ENCODE measurements at places on chromosomes 5 and 9.

- DNase-seq, result no peak
Observed at GRCh38 chr5:169758886-169759285, 121.8 kb downstream of the DOCK2 start.

GRCh38 chr5:143511736-143512135 is 108.2 kb upstream of the NR3C1 start:
- no peak for DNase-seq

DNA sequence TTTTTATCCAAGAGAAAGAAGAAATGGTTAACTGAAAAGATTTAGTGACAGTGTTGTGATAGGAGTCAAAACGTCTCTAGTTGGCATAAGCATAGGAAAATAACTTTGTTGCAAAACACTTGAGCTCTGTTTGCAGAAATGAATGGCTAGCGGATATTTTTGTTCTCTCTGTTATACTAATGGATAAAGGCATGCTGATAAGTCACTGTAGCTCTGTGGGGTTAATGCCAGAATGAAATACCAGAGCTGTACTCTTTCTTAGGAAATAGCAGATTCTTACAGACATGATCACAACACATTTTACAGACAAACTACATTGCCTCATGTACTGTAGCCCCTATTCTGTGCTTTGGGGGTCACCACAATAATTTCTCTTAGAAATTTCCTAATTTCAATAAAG is 202.8 kb downstream of the DMRTA1 start:
- no peak for DNase-seq

DNA sequence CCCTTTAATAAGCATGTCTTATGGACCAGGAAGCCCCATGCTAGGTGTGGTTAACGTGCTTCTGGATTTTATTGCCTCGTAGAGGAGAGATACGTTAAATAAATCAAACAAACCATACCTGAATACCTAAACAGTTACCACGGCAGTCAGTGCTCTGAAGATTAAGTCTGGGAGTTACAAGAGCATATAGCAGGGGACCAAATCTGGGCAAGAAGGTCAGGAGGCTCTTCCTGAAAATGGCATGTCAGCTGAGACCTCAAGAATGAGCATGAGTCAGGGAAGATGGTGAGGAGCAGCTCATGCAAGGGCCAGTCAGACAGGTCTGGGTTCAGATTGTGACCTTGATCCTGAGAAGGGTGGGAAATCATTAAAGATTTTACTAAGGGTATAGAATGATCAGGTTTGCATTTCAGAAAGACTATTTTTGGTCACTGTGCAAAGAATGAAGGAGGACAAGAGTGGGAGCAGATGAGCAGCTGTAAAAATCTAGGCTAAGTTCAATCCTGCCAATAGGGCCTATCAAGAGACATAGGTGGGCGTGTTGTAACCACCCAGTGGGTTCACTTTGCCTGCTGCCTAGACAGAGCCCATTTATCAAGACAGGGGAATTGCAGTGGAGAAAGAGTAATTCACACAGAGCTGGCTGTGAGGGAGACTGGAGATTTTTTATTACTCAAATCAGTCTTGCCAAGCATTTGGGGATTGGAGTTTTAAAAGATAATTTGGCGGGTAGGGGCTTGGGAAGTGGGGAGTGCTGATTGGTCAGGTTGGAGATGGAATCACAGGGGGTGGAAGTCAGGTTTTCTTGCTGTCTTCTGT is 4.8 kb upstream of the ZNF366 start:
- no peak for DNase-seq

DNA sequence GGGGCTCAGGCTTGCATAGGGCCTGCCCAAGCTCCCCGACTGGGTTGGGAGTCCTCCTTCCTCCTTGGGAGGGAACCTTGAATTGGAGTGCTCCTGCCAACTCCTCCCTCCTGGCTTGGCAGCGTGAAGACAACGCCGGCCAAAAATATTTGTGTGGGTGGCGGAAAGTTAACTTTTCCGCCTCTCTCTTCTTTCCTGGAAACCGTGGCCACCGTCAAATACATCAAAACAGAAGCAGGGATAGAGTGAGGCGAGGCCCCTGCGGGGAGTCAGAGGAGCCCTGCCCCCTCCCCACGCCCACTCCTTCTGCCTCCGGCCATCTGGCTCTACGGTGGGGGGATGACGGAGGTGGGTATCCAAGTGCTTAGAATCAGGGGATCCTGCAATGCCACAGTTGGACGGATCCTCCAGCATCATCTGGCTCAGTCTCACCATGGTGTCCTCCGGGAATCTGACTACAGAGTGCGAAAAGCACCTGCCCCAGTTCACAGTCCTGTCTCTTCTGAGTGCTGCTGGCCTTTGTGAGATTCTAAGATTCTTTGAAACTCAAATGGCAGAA is 25.2 kb upstream of the SYNPO start:
- no peak for DNase-seq

GRCh38 chr5:181194489-181195248 is 10.3 kb downstream of the TRIM7 start:
- no peak for DNase-seq

GRCh38 chr9:101167490-101168134 is 139.1 kb downstream of the PLPPR1 start:
- no peak for DNase-seq

DNA sequence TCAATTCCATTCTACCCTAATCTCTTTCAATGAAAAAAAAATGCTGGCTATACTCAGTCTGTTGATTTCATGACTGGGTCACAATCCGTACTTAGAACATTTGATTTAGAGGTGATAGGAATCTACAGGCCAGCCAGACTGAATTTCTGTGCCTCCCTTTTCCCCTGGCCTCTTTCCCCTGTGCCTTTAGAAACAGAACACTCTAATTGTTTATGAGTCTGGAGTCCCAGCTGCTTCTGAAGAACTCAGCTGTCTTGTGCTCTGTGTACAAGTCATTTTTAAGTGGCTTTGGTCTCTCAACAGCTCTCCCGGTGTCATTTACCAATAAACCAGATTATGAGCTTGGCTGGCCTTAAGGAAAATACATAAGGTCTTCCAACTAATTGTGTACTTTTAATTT is 94.1 kb upstream of the ITGA2 start:
- no peak for DNase-seq

DNA sequence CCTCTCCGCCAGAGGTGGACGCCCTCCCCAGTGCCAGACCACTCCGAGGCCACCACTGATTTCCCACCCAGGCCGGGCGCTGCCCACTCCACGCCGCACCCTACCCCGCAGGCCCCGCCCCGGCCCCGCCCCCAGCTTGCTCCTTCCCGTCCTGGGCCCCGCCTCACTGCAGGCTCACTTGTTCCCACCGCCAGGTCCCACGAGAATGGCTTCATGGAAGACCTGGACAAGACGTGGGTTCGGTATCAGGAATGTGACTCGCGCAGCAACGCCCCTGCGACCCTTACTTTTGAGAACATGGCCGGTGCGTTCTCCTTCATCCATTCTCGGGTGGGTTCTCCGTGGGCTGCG is 6.5 kb downstream of the LRRC26 start:
- no peak for DNase-seq

DNA sequence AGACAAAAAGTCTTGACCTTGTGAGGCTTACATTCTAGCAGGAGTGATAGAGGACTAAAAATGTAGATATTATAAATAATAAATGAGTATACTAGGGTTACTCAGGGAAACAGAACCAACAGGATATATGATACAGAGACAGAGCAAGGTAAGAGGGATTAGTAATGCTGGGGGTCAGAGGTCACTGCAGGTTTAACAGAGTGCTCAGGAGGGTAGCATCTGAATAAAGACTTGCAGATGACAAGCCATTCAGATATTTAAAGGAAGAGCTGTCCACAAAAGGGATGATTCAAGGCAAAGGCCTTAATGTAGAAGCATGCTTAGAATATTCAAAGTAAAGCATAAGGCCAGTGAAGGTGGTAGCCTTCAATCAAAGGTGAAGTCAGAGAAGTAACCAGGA is 65.6 kb upstream of the SEMA6A start:
- DNase-seq, result no peak

- DNase-seq, result no peak
Observed at GRCh38 chr5:31605920-31606319, 33.0 kb upstream of the PDZD2 start.

DNA sequence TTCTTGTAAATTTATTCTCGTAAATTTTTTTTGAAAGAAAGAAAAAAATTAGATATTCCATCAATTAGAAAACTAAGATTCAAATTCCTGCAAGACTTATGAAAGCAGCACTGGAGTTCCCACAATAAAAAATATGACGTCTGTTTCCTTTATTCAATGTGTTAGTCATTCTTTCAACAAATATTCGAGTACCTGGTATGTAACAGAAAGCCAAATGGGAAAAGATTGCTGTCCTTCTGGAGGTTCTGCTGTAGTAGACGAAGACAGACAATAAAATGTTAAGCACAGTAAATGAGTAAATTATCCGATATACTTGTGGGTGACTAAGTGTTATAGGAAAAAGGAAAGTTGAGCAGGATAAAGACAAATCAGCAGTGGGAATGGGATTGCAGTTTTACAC is 92.2 kb downstream of the ADAMTSL1 start:
- no peak for DNase-seq

DNA sequence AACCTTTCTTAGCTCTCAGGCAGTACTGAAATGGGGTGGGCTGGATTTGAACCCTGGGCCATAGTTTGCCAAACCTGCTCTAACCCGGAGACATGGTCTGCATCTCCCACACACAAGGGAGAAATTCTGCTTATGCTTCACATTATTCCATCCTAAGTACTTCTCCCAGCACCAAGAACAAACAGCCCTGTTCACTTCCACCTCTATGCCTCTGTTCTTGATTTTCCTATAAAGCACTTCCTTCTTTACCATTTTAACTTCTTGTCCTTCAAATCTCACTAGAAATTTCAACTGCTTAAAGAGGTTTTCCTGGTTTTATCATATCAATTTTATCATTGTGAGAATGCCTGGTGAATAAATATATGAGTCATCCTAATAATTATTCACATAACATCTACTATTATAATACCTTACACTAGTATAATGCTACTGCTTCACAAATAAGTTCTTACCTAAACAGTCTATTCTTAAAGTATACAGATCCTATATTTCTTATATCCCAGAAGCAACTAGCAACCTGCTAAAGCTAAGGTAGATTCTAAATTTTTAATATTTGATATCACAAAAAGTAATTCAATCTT is 12.7 kb downstream of the FEM1C start:
- no peak for DNase-seq

GRCh38 chr9:111599092-111599954 is at the start of gene PTGR1:
Gene PTGR1 (minus strand): TSS chr9:111599647. CDS start chr9:111597422, 2,225 bp downstream.
- no peak for DNase-seq

DNA sequence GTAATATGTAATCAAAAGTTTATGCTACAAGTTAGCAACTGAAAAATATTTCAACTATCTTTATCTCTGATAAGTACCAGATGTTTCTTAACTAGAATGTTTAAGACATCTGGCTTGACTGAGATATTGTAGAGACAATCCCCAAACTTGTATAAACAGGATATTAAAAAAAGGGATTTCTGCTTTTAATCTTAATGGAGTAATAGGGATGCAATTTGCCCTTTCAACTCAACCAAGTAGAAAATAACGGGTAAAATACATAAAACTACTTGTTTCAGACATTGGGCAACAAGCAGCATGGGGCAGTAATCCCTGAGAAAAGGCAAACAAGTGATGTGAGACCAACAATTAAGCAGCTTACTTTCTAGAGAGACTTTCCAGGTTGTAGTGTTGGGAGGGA is 9.4 kb upstream of the ADAMTS12 start:
- DNase-seq, result no peak

DNA sequence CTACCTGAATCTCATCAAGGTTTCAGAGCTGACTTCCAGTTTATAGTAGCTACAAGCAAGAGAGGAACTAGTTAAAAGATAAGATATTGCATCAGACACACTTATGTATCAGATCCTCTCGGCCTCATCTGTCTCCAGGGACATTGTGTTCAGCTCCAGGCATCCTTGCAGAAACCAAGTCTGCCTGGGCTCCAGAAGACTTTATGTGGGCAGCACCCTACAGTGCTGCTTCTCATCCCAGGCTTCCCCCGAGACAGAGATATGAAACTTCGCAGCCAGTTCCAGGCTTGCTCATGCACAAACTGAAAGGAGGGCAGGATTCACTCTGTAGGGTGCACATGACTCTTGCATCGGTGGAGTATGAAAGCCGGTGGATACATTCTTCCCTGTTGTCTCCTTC is 33.9 kb upstream of the FOXB2 start:
- no peak for DNase-seq

- DNase-seq, result no peak
Observed at GRCh38 chr5:63125862-63126261, 547.2 kb downstream of the LRRC70 start.

DNA sequence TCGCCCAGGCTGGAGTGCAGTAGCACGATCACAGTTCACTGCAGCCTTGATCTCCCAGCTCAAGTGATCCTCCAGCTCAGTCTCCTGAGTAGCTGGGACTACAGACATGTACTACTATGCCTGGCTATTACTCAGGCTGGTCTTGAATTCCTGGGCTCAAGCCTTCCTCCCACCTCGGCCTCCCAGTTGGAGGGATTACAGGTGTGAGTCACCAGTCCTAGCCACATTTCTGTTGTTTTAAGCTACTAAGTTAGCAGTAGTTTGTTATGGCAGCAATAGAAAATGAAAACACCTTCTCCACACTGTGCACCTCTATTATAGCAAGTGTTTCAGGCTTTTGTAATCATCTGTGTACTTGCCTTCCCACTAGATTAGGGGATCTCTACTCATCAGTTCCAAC is 588.9 kb upstream of the TLE4 start:
- DNase-seq, result no peak

- no peak for DNase-seq
Observed at GRCh38 chr5:97752871-97753270, 569.8 kb upstream of the RIOK2 start.

DNA sequence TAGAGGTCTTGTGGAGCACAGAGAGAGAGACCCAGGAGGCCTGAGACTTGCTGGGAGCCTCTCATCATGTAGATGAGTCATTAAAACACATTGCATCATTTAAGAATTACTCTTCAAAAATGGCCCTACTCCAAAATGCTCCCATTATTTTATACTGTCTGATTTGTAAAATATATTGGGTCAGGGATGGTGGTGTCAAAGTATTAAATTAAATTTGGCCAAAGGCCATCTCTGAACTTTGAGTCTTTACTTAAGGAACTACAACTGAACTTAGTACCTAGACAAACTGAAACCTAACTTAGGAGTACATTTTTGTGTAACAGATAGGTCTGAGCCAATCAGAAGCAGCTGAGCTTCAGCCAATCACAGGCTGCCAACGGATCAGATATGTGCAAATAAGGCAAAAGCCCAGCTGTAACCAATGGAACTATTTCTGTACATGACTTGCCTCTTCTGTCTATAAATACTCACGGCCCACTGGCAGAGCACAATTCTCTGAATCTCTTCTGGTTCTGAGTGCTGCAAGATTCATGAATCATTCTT is 657.2 kb downstream of the TLE1 start:
- no peak for DNase-seq

- DNase-seq, result no peak
Observed at GRCh38 chr5:137734331-137734730, 1.6 kb downstream of the KLHL3 start.

DNA sequence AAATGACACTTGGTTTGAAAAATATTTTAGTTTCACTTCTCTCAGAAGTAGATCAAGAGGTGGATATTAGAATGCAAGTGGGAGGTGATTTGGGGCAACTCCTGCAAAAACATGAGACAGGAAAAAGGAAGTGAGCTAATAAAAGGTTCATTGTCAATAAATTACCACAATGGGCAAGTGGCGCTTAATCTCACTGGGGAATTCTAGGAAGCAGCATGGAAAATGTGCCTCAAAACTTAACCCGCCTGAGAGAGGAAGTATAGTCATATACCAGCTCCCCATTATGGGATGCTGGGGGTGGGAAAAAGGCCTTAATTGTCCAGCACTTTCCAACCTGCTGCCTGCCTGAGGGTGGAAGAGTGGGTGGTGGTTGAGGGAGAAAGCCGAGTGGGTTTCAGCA is 204.1 kb downstream of the ELAVL2 start:
- no peak for DNase-seq

- DNase-seq, result no peak
Observed at GRCh38 chr9:95150903-95151302, 166.6 kb downstream of the FANCC start.
